Putamen (tissue), 1 donor: ENCODE measurements at places on chromosomes 4 and X.

DNA sequence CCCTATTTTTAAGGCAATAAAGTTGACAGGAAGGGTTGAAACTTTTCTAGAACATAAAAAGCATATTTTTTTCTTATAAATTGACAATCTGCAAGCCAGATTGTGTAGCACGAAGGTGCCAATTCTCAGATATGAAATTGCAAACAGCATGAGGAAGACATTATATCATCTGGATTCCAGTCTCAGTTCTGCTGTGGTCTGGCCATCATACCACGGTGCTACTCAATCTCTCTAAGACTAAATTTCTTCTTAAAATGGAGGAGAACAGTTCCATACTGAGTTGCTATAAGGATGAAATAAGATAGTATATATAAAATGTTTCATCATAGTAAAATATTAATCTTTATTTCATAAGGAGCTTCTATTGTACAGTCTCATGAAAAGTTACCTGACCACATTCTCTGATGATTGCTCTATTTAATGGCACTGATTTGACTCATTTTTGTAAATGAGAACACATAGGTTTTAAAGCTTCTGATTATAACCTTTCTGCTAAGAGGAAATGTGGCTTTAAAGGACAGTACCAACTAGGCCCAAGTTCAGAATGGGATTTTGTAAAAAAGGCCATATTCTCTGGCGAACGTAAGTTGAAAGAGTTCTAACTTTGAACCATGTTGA lies 127.9 kb downstream of the SHROOM3 start:
- DNase-seq, result no peak

DNA sequence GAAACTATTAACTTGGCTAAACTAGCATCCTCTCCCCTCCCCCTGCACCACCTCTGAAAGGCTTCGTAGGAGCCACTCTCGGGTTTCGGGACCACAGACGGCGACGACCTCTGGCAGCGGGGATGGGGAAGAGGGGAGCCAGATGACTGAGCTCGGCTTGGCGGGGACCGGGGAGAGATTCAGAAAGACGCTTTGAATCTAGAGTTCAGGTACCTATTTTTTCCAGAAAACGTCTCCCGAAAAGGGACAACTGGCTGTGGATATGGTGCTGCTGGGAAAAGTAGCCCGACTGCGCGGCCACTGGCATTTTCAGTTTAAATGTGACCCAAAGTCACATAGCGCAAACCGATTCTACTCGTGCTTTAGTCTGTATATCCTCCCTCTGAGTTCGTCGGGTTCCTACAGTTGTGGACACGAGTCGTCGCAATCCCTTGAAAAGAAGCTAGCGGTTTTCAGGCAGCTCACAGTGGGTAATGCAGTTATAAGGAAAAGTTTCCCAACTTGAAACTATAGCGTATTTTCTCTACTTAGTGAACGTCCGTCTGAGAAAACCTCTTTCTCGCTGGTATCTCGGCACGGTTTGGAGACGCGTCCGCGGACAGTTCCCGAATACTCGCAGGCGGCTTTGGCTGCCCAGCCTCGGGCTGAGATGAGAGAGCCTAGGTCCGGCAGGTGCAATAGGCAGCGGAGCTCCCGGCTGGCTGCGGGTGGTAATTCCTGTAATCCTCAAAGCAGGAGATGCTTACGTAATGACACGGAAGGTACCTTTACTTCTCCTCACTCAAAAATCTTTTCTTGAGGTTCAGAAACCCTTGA lies 1.3 kb downstream of the PARM1 start:
- peak; percentile 12 for DNase-seq

GRCh38 chr4:6619466-6620255 lies 20.8 kb upstream of the MRFAP1 start:
- DNase-seq, result no peak

DNA sequence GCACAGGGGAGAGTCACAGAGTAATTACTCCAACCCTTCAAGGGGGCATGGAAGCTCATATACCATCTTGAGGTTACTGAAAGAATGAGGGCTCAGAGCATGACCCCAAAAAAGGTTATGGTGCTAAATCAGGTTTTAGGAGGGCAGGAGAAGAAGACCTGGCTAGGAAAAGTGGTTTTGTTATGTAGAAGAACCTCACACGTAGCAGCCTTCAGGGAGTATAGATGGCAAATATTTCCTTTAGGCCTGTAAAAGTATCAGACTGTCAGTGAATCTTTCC lies 102.0 kb upstream of the PDE5A start:
- DNase-seq, result no peak

DNA sequence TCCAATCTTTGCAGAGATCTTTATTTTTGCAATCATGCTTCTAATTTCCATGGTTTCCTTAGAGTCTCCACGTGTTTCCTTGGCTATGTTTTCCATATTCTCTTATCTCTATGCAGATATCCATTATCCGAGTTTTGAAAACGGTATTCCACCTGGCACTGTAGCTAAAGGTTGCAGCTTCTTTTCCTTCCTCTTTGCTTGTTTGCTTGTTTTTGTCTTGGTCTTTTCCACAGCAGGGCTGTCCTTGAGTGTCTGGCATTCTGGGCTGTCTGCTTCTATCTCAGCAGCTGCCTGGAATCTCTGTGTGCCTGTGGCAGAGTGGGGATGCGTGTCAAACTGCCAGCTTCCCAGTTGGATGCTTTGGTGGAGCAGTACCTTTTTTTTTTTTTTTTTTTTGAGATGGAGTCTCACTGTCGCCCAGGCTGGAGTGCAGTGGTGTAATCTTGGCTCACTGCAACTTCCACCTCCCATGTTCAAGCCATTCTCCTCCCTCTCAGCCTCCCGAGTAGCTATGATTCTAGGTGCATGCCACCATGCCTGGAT lies 46.9 kb downstream of the WFS1 start:
- no peak for DNase-seq
